ENCODE measurements at places on chromosomes 12 and 14. TPM values are rescaled to one million over a fixed set of nuclear protein-coding genes. Genes with fewer than 3 reads are reported as not detected.

The PLEKHD1 gene
- polyA plus RNA-seq: 3.7 TPM

- DNase-seq: no peak
Measured at GRCh38 chr12:31929027-31929526, 30.1 kb upstream of the RESF1 start.

- DNase-seq: no peak
Measured at GRCh38 chr14:85527445-85528035, 2.4 kb upstream of the FLRT2 start.

DNA sequence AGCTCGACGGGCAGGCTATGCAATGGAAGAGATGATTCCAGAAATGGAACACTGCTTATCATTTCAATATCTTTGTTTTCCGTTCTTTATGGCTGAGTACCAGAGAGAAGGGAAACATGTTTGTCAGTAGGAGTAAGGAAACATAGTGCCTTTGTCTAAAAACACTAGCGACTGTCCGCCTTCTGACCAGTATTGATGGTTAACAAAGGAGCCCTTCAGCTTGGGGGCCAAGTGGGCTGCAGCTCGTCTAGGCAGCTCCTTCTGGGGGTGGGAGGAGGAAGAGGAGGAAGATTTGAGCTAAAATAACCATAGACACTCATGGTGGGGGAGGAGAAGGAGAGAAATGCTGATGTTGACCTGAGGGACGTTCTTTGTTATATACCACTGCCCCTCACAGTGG lies 15.0 kb downstream of the COQ5 start:
- no peak for DNase-seq

All from left renal cortex interstitium (tissue), 4 donors.